ENCODE measurements at places on chromosomes 16 and 17.

DNA sequence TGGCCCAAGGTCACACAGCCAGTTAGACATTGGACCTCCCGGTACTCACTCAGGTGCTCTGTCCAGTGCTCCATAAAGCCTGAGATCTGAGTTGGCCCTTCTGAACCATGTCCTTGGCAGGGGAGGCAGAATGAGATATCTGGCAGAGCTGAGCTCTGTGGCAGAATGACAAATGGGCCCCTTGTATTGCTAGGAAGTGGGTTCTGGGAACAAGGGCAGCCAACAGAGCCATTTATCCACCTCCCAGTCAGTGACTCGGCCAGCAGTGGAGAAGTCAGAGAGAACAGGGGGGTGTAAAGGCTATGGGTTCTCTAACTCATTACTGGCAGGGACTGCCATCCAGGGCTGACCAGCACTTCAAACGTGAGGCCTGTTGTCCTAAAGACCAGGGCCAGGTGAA, 117.1 kb upstream of the NLRP1 start:
- no peak for DNase-seq

DNA sequence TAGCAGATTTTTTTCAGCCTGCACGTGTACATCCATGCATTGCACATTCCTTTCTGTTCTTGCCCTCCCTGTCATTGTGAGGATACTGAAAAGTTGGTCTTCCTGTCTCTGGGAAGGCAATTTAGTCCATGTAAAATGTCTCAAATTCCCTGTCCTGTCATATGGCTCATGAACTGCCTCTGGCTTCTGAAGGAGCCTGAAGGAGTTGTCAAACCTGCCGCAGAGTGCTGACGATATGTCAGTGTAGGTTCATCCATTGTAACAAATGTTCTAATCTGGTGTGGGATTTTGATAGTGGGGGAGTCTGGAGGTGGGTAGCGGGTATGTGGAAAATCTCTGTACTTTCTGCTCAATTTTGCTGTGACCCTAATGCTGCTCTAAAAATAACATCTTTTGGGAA, 59.6 kb downstream of the YPEL2 start:
- no peak for DNase-seq

DNA sequence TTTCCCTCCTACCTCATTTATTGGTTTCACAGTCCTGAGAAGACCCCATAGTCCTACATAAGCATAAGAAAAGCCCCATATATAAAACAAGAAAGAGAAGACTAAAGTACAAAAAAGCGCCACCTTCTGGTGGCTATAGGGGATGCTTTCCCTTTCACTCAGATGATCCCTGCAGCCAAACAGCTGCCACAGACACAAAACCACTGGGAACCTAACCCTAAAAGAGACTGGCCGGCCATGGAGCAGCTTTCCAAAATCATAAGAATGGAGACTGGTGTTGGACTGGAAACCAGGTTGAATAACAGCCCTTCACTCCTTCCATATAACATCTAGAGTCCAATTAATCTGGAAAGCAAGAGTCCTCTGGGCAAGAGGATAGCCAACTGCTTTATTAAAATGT, 11.4 kb downstream of the DYNC1LI2 start:
- DNase-seq, result peak; percentile 31

- peak; percentile 62 for DNase-seq
Measured at GRCh38 chr17:80101011-80101945, at the start of gene GAA. Gene GAA (plus strand): TSS chr17:80101581. CDS start chr17:80104587, 3,006 bp downstream.

DNA sequence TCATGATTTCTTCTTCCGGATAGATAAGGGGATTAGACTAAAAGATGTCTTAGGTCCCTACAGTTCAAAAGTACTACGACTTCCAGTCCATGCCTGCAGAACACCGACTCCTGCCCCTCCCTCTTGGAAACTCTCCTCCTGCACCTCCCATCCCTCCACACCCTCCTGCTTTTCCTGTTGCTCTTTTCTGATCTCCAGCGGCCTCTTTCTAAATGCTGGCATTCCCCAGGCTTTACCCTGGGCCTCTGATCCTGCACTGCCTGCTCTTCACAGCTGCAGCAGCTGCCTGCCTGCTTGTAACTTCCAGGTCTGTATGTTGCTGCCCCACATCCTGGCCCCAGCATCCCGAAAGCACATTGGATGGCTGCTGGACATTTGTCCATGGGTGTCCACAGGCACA, 154.2 kb downstream of the KCNJ12 start:
- DNase-seq, result no peak

DNA sequence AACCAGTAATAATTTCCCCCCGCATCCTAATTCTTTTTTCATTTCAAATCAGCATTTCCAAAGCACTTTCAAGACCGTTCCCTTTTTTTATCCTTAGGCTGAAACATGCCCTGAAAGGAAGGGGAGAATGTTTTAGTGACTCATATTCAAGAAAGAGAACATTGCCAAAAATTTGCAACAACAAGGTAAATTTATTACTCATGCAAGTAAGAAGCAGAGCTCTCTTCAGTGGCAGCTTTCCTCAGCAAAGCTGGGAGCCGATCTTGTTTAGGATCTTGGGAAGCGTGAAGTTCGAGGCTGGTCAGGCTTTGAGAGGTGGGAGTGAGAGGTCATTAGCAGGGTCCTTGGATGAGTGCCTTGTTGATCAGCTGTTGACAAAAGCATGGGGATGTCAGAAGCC, 129.5 kb downstream of the PRKCA start:
- DNase-seq, result peak; percentile 91

DNA sequence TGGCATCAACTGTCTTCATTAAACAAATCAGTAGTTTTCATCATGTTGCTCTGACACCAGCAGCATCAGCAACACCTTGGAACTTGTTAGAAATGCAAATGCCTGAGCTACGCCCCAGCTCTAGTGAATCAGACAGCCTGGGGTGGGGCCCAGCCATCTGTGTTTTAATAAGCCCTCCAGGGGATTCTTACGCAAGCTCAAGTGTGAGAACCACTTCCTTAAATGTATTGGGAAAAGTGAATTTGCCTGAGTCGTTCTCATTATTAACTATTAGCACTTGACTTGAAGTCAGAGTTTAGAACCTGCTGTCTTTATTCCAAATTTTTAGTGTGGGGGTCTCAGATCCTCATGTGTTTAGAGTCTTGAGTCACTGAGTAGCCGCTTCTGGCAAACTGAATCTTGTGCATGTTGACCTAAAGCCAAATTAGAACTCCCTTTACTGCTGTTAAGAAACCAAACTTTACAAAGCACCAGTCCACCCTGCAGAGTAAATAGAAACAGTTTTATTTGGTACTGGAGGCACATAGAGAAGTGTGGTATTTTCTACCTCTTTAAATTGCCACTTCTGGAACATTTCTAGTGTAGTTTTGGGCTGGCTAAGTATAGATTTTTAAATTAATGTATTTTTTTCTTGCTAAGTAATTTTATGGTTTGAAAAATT, 137.4 kb upstream of the COX10 start:
- no peak for DNase-seq

DNA sequence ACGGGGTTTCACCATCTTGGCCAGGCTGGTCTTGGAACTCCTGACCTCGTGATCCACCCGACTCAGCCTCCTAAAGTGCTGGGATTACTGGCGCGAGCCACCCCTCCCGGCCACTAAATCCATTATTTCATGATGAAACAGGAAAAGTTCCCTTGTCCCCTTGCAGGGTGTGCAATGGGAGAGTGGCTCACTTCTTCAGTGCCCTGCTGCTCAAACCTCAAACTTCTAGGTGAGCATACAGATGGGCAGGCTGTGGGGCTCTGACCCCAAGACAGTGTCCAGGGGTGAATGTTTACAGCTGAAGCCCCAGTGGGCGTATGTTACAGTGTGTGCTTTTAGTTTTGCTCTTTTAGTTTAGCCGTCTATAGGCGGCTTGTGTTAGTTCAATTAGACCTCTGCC, 34.7 kb downstream of the GJC1 start:
- no peak for DNase-seq

GRCh38 chr17:39461113-39461925, at the start of gene CDK12:
Gene CDK12 (plus strand): TSS chr17:39461486. CDS start chr17:39462072, 586 bp downstream.
- DNase-seq, result peak; percentile 99

GRCh38 chr17:8143581-8144400, 8.4 kb downstream of the PER1 start:
- DNase-seq, result no peak

GRCh38 chr17:1521086-1521640, 4.8 kb upstream of the INPP5K start:
- DNase-seq, result no peak

- no peak for DNase-seq
Measured at GRCh38 chr17:15469260-15469659, 1.8 kb upstream of the CDRT4 start.

GRCh38 chr16:70341600-70341999, 5.1 kb upstream of the DDX19A start:
- no peak for DNase-seq

- DNase-seq, result no peak
Measured at GRCh38 chr17:74812109-74813009, 36.2 kb upstream of the NAT9 start.

- DNase-seq, result no peak
Measured at GRCh38 chr16:14344292-14344691, 273.2 kb downstream of the MRTFB start.

- no peak for DNase-seq
Measured at GRCh38 chr16:85221771-85222154, 109.5 kb upstream of the CIBAR2 start.

Data from amniotic epithelial cell (primary cell).